ENCODE measurements at places on chromosomes 5 and 9.

GRCh38 chr5:176740131-176740701 lies 70.1 kb upstream of the UNC5A start:
- no peak for DNase-seq

GRCh38 chr5:176534640-176535039 lies 2.6 kb downstream of the RNF44 start:
- no peak for DNase-seq

- no peak for DNase-seq
Measured at GRCh38 chr5:142289708-142290576, 34.9 kb downstream of the SPRY4 start.

DNA sequence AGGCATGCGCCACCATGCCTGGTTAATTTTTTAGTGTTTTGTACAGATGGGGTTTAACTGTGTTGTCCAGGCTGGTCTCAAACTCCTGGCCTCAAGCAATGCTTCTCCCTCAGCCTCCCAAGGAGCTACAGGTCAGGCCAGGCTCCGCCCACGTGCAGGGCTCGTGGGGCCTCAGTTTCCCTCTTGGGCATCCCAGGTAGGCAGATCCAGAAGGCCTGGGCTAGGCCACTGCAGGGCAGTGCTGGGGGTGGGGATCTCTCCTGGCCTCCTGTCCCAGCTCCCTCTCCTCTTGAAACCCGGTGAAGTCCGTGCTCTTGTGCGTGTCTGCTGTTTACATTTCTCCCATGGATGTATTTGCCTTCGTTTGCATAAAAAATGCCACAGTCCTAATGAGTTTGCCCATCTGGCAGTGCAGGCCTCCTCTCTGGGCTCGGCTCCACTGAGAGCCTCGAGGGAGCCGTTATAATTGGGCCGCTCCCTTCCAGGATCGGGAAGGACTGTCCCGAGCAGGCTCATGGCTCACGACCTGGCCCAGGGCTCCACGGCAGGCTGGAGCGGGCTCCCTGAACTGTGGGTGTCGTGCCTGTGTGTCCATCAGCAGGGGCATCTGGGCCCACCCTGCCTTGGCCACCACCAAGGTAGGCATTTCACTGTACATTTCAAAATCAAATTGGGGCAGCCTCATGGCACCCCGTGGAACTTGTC lies 52.6 kb upstream of the RUFY1 start:
- DNase-seq, result no peak

GRCh38 chr5:149559706-149560105 lies 8.5 kb upstream of the CSNK1A1 start:
- no peak for DNase-seq

GRCh38 chr5:172504701-172505402 lies 50.5 kb upstream of the SH3PXD2B start:
- no peak for DNase-seq

DNA sequence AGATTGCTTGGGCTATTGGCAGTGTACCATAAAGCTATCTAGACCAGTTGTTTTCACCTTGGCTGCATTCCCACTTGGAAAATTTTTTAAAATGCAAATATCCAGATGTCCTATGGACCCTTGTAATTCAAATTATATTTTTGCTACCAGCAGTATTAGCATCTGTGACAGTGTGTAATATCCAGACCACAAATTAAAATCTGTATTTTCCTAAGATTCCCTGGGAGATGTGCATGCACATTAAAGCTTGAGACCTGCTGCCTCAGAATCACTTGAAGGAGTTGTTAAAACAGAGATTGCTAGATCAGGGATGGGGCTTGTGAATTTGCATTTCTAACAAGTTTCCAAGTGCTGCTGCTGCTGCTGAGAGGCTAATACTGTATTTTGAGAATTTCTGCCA lies 381.2 kb upstream of the PDE4D start:
- DNase-seq, result no peak

DNA sequence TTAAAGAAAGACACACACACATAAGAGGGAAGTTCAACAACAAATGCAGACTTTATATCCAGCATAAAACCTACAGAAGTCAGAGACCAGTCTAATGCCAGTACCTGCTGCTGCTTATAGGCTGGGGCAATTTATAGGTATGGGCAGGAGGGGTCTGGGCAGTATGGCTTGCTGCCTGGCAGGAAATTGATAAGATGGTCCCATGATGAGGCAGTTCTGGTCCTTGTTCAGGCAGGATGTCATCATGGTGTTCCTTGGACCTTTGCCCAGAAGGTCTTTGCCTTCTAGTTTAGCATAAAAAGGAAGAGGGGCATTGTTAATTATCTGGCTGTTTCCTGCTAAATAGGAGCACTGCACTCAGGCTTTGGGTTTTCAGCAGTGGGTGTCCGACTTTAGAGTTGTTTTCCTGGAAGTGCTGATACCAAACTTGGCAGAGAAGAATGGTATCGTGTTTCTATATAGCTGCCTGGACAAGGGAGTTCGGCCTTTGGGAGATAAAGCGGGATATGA lies 10.4 kb upstream of the PDCD1LG2 start:
- DNase-seq, result no peak

- no peak for DNase-seq
Measured at GRCh38 chr5:56908942-56909293, 478 bp upstream of the SETD9 start.

DNA sequence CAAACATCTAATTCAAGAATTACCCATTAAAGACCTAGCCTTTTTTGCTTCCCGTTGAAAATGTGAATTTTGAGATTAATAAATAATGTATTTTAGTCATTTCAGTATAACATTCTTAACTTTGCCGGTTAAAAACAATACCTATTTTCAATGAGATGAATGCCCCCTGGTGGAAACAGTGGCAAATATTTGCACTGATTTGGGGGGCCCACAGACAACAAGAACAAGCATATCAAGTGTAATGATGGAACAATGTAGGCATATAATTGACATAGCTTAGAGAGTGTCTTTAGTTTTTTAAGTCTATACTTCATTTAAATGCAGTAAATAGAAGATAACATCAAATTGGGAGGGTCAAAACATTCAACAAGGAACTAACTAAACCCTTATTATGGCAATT lies 111.9 kb downstream of the NTRK2 start:
- no peak for DNase-seq

- DNase-seq, result no peak
Measured at GRCh38 chr9:129414377-129414992, 206.4 kb downstream of the C9orf50 start.

DNA sequence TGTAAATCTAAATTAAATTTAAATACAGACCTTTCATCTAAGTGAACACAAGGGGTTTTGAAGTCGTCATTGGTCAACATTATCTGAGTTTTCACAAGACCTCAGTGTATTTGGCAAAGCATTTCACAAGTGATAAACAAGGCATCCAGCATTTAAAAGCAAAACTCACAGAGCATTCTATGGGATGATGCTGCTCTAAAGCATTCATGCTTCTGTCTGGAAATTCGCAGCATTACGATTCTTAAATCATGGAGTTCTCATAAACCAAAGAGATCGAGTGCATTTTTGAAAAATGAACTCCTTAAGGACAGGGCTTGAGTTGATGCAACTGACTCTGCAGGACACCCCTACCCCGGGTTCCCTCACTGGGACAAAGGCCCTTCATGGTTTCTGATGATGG lies 46.1 kb upstream of the SPATA31E1 start:
- no peak for DNase-seq

- DNase-seq, result no peak
Measured at GRCh38 chr9:111531716-111532115, 6.7 kb downstream of the ZNF483 start.

- DNase-seq, result no peak
Measured at GRCh38 chr5:131109540-131110255, 55.4 kb downstream of the HINT1 start.

DNA sequence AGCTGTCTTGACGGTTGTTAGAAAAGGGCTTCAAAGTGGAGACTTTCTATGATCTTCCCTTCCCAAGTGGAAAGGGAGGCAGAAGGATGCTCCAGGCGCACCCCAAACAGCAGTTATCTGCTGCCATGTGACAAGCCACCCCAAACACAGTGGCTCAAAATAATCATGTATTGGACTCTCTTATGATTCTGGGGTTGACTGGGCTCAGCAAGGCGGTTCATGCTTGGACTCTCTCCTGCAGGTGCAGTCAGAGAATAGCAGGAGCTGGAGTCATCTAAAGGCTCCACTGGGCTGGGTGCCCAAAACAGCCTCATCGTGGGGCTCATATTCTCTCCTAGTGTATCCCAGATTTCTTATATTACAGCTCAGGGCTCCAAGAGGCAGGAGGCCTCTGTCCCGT lies 177.6 kb upstream of the IER5L start:
- no peak for DNase-seq

DNA sequence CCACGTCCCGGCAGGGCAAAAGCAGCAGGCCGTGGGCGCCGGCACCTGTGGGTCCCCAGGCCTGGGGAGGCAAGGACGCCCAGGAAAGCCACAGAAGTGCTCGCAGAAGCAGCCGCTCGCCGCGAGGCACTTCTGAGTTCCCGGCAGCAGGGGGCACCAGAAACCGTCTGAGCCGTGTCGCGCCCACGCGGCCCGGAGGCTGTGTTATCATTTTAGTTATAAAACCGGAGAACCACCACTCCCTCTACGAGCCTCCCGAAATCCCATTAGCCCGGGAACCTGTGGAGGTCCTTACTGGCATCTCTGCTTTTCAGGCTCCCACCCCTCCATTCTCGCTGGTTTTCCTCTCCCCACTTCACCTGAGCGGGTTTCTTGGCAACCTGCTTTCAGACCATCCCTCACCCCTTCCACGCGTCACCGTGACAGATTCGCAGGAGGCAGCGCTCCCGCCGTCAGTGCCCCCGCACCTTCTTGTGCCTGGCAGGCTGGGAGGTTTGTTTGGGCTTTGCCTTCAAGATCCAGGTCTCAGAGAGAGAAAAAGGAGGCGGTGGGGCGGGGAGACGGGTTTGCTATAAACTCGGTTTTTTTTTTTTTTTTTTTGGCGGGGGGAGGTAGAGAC lies 2.3 kb downstream of the GDNF start:
- DNase-seq, result no peak

All from activated T-helper 1 cell treated with anti-CD3 and anti-CD28 coated beads, Interleukin-2, amount 50 U/mL, for 16 hours (primary cell).